ENCODE measurements at places on chromosomes 13 and 19. TPM values are rescaled to one million over a fixed set of nuclear protein-coding genes. Genes with fewer than 3 reads are reported as not detected.

- DNase-seq: no peak
These were observed 524.7 kb downstream of the GPC5 start for GRCh38 chr13:91922969-91923592.

DNA sequence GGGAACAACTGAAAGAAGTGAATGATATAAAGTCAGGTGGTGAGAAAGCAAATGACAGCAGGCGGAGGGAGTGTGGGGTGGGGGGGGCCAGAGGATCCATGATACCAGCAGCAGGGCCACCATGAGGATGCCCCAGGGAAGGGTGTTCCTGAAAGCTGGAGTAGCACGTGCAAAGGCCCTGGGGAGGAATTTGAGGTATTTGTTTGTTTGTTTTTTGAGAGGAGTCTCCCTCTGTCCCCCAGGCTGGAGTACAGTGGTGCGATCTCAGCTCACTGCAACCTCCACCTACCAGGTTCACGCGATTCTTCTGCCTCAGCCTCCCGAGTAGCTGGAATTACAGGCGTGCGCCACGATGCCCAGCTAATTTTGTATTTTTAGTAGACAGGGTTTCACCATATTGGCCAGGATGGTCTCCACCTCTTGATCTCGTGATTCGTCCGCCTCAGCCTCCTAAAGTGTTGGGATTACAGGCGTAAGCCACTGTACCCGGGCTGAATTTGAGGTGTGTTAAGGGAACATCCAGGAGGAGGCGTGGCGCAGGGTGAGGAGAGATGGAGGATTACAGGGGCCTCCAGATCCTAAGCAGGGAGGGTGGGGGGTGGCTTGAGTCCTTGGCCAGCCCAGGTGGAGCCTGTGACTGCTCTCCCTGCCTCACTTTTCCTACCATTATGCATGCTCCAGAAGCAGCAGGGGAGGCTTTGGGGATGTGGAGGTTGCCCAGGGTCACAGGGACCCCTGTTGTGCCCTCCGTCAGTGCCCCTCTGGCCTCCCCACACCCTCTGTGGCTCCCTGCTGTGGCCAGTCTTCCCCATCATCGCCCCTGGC, 12.4 kb upstream of the JUND start:
- no peak for DNase-seq

GRCh38 chr13:59016250-59016649, 1147.5 kb downstream of the DIAPH3 start:
- DNase-seq: no peak

Gene ZNF8
- 4.8 TPM for total RNA-seq

- DNase-seq: no peak
These were observed 17.4 kb upstream of the KLHL1 start for GRCh38 chr13:70125693-70126092.

Gene ZSCAN22
- 2.9 TPM for total RNA-seq

Gene KIR3DL2
- total RNA-seq: not detected

Gene SERTM1
- total RNA-seq: not detected

DNA sequence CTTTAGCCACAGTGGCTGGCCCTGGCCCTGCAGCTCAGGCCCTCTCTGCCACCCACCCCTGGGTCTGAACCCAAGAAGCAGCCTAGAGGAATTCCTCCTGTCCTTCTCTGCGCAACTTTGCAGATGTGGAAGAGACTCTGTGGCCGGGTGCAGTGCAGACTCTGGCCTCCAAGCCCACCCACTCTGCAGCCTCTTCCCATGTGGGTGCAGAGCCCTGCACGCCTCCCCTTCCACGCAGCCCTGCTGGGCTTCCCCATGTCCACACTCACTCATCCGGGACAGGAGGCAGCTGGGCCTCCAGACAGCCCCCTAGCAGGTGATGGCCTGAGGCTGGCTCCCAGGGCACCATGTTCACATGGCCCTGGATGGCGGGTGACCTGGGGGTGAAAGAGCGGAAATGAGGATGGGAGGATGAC, 2.5 kb downstream of the TEX29 start:
- no peak for DNase-seq

Gene C13orf46
- 0.10 TPM for total RNA-seq

DNA sequence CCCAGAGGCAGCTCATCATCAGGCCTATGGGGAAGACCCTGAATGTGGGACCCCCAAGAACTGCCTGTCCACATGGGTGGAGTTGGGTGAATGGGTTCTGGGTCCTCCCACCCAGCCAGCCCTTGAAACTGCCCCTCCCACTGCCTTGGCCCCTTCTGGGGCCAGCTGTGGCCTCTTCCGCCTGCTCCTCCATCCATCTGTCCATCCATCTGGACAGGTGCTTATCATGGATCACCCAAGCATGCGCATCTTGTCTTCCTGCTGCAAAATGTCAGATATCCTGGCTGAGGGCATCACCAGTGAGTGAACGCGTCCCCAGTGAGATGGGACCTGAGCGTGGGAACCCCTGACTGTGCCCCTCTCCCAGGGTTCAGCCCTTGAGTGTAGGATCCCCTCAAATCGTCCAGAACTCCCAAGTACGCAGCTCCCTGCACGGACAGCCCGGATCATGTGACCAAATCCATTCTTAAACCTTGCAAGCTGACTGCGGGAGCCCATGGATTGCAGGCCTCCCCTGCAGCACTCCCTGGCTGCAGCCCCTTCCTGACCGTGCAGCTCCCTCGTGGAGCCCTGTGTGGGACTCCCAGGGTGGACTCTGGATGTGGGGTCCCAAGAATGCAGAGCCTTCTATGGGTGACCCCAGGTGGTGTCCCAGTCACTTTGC, 2.0 kb downstream of the STXBP2 start:
- DNase-seq: no peak

Gene ZNF793
- total RNA-seq: 0.24 TPM

GRCh38 chr13:52999093-52999696, 29.4 kb upstream of the OLFM4 start:
- DNase-seq: no peak

GRCh38 chr19:47232422-47233211, 1.6 kb upstream of the BBC3 start:
- DNase-seq: peak; percentile 71

Gene SYT5
- total RNA-seq: 0.10 TPM

Gene PLEKHA4
- 1.8 TPM for total RNA-seq

GRCh38 chr19:840519-841206, at the start of gene PRTN3:
Gene PRTN3, plus strand, starts transcription at chr19:840999. Its CDS starts 10 bp downstream, at chr19:841009.
- DNase-seq: no peak

Gene ZNF69
- 17.8 TPM for total RNA-seq

Gene CDX2
- total RNA-seq: not detected

- DNase-seq: no peak
These were observed 129.2 kb downstream of the MIPEP start for GRCh38 chr13:23760000-23760399.

GRCh38 chr19:19446655-19447437, 41.4 kb downstream of the GATAD2A start:
- no peak for DNase-seq

DNA sequence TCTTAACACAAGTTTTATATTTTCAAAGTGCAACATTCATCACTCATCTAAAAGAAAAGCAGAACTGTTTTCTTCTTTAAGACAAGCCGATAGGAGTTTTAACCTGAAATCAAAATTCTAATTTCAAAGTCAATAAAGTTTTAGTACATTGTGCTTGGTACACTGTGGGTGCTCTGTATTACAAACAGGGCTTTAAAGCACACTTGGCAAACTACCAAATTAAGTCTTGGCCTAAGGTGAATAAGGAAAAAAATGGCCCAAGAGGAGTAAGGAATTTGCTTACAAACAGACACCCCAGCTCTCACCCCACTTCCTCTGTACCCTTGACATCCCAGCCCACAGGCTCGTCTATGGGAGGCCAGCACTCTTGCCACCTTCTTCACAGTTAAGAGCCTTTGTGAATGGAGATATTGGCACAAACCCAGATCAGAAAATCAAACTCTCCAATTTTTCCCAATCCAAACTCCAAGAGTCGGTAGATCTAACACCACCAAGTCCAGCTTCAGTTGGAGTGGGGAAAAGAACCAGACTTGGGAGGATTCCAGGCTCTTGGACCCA, 66.0 kb downstream of the ABCC4 start:
- no peak for DNase-seq

- no peak for DNase-seq
These were observed 24.1 kb upstream of the PSG7 start for GRCh38 chr19:42961119-42961518.

- DNase-seq: peak; percentile 56
These were observed 60.5 kb downstream of the MAP4K1 start for GRCh38 chr19:38557205-38557799.

DNA sequence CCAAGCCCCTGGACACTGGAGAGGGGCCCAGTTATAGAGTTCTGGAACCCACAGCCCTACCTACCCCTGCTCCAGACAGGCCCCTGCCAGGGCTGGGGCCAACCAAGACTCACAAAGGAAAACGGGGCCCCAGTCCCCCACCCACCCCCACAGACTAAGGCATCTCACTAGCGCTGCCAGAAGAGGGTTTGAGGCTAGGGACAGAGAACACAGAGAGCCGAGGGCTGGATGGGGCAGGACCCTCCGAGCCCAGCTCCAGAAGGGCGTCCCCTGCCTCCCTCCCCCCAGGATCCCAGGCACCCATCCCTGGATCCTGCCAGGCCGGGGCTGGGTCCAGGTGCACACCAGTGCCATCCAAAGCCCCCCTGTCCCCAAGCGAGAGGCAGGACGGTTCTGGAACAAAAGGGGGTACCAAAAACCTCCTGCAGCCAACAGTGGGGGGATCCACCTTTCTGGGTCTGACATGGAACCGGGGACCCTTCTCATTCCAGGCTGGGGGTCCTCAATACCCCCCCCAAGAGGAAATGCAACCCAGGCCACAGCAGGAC, 4.4 kb upstream of the REXO1 start:
- DNase-seq: no peak

DNA sequence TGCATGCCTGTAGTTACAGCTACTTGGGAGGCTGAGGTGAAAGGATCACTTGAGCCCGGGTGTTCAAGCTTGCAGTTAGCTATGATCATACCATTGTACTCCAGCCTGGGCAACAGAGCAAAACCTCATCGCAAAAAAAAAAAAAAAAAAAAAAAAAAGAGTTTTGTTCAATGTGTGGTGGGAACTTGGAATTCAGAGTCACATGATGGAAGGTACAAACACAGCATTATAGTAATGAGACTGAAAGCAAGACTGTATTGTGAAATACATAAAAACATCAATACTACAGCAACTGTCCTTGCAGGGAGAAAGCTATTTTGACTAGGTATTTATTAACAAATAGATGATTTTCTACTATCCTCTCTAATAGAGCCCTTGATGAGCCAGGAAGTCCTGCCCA, 393.2 kb downstream of the DLEU7 start:
- DNase-seq: no peak

- DNase-seq: peak; percentile 91
These were observed at the start of gene LSM14A for GRCh38 chr19:34171877-34172660. Gene LSM14A, plus strand, starts transcription at chr19:34172504. Its CDS starts 139 bp downstream, at chr19:34172643.

GRCh38 chr19:11465600-11465999, 15.2 kb downstream of the ELAVL3 start:
- DNase-seq: no peak

DNA sequence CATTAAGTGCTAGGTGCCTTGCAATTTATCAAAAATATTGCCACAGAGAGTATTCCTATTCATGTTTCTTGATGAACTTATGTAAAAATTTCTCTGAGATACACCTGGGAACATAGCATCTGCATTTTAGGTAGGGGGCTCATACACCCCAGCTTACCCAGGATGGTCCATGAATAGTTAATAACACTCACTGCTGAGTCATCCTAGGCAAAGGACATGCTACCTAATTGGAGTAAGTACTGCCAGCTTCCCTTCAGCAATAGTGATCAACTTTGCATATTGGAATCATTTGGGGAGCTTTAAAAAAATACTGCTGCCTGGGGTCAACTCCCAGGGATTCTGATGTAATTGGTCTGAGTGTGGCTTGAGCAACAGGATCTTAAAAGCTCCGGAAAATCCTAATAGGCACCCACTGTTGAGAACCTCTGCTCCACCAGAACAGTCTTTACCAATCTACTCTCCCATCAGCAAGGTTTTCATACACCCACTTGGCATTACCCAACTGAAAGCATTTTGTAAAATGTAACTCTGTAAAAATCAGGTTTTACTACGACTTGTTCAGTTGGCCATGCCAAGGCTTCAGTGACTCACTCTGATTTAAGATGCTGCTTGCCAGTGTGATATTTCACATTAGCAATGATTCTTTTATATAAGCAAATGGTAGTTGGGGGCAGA, 67.2 kb upstream of the FNDC3A start:
- DNase-seq: peak; percentile 20

Gene LGI4
- not detected for total RNA-seq

- DNase-seq: no peak
These were observed 8.3 kb downstream of the TMEM143 start for GRCh38 chr19:48355365-48355954.

DNA sequence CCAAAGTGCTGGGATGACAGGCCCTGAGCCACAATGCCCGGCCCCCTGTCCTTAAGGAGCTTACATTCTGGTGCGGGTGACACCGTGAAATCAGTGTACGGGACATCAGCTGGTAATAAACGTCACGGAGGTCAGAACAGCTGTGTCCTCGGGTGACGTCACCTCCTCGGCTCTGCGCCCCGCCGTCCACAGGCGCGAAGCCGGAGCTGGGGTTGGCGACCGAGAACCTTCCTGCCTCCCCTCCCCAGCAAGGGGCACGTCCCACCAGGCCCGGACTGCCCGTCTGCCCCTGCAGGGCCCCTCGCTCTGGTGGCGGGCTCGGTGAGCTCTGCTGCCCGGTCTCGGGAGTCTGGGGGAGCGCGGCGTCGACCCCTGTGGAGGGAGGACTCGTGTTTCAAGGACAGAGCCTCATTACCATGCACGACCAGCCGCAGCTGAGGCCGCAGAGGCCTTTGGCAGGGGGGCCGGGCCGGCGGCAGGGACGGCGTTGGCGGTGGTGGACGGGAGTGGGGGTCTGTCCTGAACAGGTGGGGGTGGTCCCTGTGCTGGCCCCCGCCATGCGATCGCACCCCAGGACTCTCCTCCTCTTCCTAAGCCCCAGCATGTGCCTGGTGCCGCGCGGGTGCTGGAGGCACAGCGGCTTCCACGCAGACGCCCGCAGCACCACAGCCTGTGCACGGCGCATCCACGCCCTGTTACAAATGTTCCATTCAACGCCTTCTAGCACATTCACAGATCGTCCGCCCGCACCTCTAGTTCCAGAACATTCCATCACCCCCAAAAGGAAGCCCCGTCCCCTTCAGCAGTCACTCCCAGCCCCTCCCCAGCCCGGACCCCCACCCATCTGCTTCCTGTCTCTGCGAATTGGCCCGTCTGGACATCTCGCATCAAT, 5.4 kb downstream of the LINGO3 start:
- DNase-seq: peak; percentile 48

Gene LYPD5
- total RNA-seq: 0.59 TPM

Gene TPM4
- total RNA-seq: 1,028 TPM

Gene ELANE
- total RNA-seq: not detected

DNA sequence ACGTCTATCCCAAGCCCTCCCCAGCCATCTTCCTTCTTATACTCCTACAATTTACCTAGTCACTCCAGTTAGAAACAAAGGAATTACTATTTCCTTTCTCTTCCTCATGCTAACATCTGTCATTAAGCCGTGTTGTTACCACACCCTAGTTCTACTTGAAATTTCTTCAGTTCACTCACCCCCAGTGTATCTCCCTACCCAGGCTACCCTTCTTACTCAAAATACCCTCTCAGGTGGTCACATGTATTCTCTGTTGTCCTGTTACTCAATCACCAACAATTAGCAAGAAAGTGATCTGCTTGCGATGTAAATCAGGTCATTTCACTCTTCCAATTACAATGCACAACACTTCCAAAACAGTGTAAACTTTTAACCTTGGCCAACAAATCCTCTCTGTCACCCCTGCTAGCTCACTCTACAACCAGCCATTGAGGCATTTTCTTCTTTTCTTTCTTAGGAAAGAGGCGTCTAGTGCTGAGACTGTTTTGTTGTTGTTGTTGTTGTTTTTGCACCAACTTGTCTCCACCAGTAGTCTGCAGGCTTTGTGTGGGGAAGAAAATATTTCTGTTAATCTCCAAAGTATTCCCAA, 50.7 kb downstream of the PCDH17 start:
- DNase-seq: no peak
